ENCODE measurements at places on chromosomes 11 and 22.
A peak's percentile ranks its signal among the peaks of the same experiment; 100 is the strongest.

- no peak for DNase-seq
Measured at GRCh38 chr22:25987948-25988347, 181.3 kb upstream of the SEZ6L start.

- DNase-seq = no peak
Measured at GRCh38 chr11:113906038-113906437, 1.4 kb downstream of the HTR3B start.

- DNase-seq = no peak
Measured at GRCh38 chr11:102465696-102466095, 13.1 kb upstream of the TMEM123 start.

DNA sequence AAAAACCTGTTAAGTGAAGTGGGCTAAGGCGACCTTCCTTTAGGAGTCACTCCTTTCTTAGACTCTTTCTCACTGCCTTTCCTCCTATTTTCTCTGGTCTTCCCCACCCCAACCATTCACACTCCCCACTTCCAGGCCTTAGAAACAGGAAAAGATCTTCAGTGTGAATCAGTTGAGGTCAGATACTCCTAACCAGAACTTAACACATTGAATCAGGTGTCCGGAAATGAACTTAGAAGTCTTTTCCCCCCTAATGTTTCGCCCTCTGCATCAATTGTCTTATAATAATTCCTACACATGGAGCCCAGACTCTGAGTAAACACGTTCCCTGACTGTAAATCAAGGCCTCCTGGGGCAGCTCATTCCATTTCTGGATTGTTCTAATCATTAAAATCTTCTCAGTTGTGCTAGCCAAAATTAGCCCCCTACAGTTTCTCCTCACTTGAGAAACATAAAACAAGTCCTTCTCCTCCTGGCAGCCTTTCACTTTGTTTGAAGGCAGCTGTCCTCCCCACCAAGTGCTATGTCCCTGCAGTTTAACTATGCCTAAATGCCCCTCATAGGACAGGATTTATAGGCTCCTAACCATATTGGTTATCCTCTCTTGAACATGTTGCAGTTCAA lies 32.7 kb upstream of the USP47 start:
- DNase-seq = peak; percentile 24

DNA sequence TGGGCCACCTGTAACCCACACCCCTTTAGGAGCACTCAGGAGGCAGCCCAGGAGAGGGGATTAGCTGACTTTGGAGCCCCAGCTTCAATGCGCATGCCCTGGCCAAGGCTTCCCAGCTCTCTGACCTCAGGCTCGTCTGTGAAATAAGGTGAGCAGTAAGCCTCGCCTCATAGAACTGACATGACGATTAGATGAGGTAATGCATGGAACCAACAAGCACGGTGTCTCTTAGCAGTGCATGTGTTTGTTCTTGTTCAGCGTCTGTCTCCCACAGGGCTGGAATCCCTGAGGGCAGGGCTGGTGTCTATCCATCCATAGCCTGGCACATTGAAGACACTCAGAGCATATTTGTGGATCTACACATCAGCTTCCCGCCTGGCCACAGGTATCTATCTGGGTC lies 415.4 kb downstream of the MN1 start:
- peak; percentile 28 for DNase-seq

DNA sequence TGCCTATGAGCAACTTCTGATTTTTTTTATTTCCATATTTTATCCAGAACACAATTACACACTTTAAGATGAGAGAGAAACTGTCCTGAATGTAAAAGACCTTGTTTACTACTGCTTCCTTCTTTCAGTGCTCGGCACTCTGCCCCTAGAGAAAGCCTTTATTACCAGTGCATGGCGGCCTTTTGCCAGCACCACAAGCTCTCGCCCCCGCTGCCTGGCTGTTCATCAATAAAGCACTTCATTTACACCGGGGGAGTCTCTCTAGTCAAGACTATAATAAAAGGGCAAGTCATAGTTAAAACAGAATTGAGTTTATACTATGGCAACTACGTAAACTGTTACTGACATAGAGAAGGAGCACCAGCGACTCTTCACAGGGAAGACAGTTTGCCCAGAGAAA lies 259.5 kb downstream of the CADM1 start:
- no peak for DNase-seq
